Activated naive CD4-positive, alpha-beta T cell treated with anti-CD3 and anti-CD28 coated beads, Interleukin-2, amount 50 U/mL, for 72 hours (primary cell): ENCODE measurements at places on chromosomes 6 and 20. TPM values are rescaled to one million over a fixed set of nuclear protein-coding genes. Genes with fewer than 3 reads are reported as not detected.

GRCh38 chr6:9095729-9096128, 660.4 kb upstream of the SLC35B3 start:
- DNase-seq, result no peak

- DNase-seq, result no peak
These were observed 21.9 kb downstream of the TOP1 start for GRCh38 chr20:41050361-41051008.

Gene SCUBE3
- 0.04 TPM for total RNA-seq

Gene GJA1
- total RNA-seq, result 0.16 TPM

DNA sequence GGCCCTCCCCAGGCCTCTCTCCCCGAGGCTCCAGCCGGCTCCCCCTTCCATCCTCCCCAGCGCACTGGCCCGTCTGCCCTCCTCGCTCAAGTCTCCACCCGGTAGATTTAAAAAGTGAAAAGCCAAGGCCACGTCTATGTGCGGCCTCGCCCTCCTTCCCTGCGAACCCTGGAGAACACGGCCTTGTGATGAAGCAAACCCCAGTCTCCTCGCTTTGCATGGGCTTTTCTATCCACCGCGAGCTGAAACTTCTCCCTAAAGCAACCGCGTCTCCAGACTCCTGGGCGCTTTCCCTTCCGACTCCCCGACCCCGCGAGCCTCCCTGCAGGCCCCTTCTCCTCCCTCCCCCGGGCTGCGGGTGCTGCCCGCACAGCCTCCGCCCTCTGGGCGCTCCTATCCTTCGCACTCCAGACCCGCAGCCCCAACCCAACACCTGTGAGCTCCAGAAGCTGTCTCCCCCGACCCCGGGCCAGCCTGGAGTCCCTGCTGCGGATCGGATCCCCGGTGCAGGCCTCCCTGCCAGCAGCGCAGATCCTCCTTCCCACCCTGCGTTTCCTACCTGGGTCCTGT, 265.2 kb upstream of the QKI start:
- DNase-seq, result no peak

GRCh38 chr20:1165941-1166340, 18.8 kb downstream of the TMEM74B start:
- no peak for DNase-seq

GRCh38 chr6:130377915-130378314, 12.1 kb downstream of the TMEM200A start:
- DNase-seq, result no peak

Gene SLC17A2
- 0.25 TPM for total RNA-seq
